ENCODE measurements at places on chromosomes 1 and 21.

DNA sequence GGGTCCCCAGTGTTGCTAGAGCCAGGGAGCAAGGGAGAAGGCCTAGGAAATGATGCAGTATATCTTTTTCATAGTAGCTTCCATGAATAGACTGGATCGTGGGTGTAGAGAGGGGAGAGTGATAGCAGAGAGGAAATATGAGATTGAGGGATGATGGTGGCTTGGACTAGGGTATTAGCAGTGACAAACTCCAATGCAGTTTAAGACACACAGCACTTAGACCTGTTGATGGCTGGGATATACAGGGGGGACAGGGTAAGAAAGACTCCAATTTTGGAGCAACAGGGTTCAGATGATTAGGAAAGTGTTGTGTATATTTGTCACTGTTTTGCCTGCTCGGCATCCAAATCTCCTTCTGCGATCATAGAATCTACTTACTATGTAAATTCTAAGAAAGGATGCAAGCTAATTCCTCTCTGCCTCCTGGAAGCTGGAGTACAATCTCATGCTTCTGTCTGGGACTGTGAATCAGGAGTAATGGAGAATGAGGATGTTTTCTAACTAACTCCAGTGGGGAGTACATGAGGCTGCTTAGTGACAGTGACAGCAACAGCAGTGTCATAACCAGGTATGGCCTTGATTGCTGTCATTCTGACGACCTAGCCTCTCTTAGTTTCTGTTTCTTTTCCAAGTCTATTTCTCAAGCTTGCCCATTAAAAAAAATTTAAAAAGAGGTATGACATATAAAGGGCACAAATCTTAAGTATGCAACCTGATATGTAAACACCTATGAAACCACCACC lies 47.5 kb downstream of the SYDE2 start:
- DNase-seq = no peak

GRCh38 chr21:42163511-42163863 lies 55.5 kb upstream of the ABCG1 start:
- no peak for DNase-seq

DNA sequence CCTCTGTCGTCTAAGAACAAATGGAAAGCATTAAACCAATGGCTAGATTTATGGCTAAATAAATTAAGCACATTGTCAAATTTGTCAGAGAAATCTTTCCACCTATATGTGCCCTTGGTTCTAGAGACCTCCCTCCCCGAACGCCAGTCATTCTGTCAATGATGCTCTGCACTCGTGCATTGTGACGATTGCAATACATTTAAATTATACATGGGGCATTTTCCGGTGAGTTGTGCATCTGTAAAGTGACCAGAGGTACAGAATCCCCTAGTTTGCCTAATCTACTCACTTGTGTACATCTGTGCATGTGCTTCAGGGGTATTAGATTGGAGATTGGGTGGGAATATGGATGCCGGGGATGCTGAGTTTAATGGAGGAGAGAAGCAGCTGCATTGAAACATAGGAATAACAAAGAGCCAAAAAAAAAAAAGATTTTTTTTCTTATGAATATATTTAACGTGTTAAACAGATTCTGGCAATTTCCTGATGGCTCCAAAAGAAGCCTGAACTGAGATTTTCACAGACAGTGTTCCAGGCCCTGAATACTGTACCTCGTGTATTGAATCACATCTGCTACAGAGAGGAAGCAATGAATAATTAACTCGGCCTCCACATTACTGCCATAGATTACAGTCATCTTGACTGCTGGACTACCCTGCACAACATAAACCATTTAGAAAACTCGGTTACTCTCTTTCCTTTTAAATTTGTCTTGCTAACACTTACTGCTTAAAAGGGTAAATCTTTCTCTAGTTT lies 149.0 kb upstream of the C1orf87 start:
- no peak for DNase-seq

DNA sequence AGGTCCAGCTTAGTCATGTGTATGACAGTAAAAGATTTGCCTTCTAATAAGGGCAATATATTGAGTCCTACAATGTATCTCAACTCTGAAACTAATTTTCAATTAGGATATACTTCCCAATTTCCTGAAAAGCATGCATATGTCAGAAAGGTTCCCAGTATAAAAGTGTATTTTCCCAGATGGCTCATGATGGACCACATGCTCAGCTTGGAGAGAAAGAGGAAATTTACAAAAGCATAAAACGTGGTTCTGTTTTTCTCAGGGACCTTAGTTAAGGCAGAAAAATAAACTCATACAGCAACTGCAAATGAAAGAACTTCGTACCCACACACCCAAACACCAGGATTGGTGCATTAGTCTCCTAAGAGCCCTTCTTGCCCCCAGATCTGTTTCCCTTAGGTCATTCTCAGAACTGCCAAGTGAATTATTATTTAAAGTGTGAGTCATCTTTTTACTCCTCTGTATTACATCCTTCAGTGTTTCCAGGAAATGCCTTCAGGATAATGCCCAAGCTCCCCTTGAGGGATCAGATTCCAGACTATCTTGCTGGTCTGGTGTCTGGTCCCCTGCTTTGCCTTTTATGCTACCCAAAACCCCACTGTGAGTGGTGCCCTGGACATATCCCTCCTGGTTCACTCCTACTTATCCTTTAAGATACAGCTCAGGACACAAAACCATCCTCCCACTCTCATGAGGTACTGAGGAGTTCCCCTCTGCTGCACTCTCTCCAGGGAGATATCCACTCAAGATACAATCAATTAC lies 57.4 kb downstream of the SSX2IP start:
- peak; percentile 60 for DNase-seq

DNA sequence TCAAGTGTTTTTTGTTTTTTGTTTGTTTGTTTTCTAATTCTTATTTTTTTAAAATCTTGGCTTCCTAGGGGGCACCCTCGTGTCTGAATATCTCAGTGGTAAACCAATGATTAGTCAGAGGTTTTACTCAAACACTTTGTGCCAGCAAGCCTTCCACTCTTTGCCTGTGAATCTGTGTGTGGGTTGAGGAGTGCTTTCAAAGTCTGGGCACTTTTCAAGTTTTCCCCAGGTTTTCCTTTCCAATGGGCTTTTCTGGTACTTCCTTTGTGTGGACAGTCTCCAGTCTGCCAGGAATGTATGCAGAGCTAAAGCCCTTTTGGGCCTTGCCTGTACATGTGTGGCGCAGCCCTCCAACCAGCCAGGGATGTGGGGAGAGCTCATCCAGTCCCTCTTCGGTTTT lies 9.7 kb upstream of the PPIE start:
- DNase-seq = no peak

DNA sequence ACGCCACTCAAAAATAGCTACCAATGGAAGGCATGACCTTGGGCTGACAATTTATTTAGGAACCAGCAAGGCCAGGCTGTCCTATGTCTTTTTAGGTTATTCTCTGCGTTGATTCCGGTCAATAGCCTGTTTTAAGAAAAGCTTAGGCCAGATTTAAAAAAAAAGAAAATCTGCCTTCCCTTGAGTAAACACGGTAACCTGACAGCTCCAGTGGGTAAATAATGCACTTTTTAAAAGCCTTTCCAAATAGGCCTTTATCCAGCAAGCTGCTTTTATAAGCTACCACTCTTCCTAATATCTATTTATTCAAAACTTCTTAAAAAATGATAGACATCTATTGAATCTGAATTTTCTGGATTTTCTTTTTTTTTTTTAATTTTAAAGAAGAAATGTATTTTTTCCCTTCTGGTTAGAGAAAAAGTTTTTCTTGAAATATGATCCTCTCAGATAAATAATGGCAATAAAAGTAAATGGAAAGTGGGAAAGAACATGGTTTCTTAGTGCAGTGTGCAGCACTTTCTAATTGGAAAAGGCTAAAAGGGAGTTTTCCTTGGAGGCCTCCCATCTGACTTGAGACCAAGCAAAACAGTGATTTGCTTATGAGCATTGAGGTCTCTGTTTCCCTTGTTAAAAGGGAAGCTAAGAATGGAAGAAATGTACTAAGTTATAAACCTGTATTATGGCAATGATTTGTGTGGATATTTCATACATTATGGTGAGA lies 281.0 kb upstream of the RUNX1 start:
- DNase-seq = no peak

DNA sequence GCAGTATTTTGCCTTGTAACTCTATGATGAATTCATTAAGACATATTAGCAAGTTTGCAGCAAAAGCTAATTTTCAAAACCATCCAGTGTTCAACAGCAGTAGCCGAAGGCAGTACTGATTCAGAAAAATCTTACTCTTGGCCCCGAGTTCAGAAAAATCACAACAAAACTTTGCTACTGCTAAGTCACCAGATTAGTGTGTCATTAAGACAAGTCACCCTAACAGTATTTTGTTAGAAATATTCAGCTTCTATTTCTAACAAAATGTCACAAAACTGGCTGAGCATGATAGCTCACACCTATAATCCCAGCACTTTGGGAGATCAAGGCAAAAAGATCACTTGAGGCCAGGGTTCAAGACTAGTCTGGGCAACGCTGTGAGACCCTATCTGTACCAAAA lies 8.2 kb downstream of the GTF2B start:
- DNase-seq = no peak

DNA sequence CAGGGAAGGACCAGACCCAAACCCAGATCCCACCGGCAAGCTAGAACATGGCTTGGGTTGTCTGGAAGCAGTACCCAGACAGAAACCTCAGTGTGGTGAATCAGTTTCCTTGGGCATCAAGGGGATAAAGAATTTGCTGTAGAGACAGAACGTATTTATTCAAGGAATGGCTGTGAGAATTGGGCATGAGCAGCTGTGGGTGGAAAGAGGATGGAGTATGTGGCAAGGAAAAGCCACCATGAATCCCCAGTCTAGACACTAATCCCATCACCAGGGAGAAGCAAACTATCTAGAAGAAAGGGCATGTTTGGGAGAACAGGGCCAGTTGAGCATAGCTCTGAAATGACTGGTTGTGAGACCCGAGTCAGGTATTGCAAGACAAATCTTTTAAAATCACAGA lies 109.2 kb downstream of the TOMM20 start:
- DNase-seq = peak; percentile 29

- DNase-seq = peak; percentile 36
These were observed 41.7 kb downstream of the HUNK start for GRCh38 chr21:31914472-31914871.

GRCh38 chr1:98384461-98385141 lies 276.9 kb upstream of the SNX7 start:
- DNase-seq = peak; percentile 50

GRCh38 chr1:186715887-186716809 lies 35.9 kb upstream of the PTGS2 start:
- peak; percentile 3 for DNase-seq

- no peak for DNase-seq
These were observed 119.7 kb downstream of the PLPPR4 start for GRCh38 chr1:99384021-99384420.

DNA sequence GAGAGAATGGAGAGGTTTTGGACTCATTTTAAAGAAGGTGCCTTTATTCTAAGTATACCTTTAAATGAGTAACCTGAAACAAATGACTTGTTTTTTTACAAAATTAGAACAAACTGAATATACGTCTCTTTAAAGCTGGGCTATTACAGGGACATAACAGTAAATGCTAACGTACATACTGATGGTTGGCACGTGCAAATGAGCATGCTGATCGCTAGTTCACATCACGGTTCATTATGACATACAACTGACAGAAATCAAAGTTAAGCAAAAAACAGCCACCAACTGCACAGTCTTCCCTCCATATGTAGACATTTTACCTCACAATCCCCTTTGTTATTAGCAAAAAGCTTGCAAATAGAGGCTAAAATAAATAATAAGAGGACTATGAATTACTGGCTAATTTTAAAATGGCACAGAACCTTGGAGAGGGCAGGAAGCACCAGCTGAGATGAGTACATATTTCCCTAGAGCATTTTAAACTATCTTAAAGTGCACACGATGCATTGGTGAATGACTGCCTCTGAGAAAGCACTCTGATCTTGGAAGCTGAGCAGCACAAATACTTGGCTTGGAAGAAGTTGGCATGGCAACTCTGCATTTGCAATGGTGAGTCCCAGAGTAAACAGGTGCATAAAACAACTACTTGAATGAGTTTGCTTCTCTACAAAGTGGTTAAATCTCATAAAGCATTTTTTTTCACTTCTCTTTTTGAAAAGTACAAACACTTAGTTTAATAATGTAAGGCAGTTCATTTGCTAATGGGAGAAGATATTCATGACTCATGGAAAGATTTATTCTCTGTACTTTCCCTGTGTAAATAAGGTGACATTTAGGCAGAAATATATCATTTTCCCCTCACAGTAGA lies 204.7 kb downstream of the LHX8 start:
- DNase-seq = no peak

DNA sequence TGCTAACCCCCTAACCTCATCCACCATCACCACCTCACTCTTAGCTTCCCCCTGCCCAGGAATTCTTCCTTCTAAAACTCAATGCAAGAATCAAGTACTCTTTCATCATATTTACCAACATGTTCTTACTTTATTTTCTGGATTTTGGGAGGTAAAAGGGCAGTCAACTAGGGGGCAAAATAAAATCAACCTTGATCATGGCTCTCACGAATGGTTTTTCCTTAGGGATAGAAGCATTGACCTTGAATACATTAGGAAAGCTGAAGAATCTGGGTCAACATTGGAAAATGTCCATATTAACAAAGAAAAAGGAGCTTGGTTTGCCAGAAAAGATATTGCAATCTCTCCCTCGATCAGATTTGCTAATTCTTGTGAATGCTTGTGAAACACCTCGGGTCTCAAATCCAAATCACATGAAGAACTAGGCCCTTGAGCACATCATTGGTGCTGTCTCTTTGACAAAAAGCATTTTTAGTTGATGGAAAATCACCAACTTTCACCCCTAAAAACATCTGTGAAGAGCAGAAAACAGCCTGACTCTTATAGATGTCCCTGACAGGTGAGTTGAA lies 58.9 kb downstream of the ZC3H11B start:
- no peak for DNase-seq

Measured in AG10803 (cell line).